ENCODE measurements at places on chromosomes 7 and 10. TPM values are rescaled to one million over a fixed set of nuclear protein-coding genes. Genes with fewer than 3 reads are reported as not detected.
A peak's percentile ranks its signal among the peaks of the same experiment; 100 is the strongest.

Gene HOXA7
- total RNA-seq, result not detected

DNA sequence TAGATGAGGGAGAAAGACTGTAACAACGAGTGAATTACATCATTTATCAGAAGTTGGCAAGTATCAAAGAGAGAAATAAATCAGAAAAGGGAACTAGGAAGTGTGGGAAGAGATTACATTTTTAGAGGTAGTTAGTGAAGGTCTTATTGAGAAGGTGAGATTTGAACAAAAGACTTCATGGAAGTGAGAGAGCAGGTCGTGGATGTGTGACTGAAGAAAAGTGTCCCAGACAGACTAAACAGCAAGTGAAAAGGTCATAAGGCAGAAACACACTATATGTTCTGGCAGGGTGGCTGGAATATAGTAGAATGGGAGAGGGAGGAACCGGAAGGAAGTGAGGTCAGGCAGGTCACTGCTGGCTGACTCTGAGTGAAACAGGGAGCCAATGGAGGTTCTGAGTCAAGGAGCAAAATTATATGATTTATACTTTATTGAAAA lies 35.7 kb upstream of the RHOBTB1 start:
- no peaks in the 10 kb centered on the region for H3K27me3 ChIP-seq
- no peaks in the 10 kb centered on the region for H3K36me3 ChIP-seq
- no peak overlapping the region for H3K4me3 ChIP-seq
- DNase-seq, result no peak
- no peaks in the 10 kb centered on the region for H3K4me1 ChIP-seq

Gene ADAM12
- 0.10 TPM for total RNA-seq

Gene GPR15LG
- 0.41 TPM for total RNA-seq

Gene KLF14
- total RNA-seq, result 0.39 TPM

- peaks cover 28% of the 10 kb centered on the region for H3K27me3 ChIP-seq
- DNase-seq, result peak; percentile 4
- peak overlapping the region; percentile 60 for H3K4me3 ChIP-seq
Observed at GRCh38 chr7:82441669-82442478, 1.7 kb downstream of the CACNA2D1 start.

DNA sequence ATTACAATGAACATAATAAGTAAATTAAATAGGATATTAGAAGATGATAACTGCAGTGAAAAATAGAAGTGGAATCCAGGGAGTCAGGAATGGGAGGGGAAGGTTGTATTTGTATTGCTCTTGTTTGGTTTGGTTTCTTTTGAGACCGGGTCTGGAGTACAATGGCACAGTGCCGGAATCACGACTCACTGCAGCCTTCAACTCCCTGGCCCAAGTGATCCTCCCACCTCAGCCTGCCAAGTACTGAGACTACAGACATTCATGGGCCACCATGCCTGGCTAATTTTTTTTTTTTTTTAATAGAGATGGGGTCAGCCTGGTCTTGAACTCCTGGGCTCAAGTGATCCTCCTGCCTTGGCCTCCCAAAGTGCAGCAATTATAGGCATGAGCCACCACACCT lies 59.9 kb upstream of the LRRC4 start:
- H3K4me3 ChIP-seq, result no peak overlapping the region
- peaks cover 3% of the 10 kb centered on the region for H3K36me3 ChIP-seq
- H3K27me3 ChIP-seq, result no peaks in the 10 kb centered on the region
- H3K27ac ChIP-seq, result no peak overlapping the region
- no peak for DNase-seq

- H3K27ac ChIP-seq, result no peak overlapping the region
- DNase-seq, result no peak
- H3K27me3 ChIP-seq, result no peaks in the 10 kb centered on the region
Observed at GRCh38 chr7:138882249-138882648, 84.3 kb upstream of the ATP6V0A4 start.

Gene UCN3
- not detected for total RNA-seq

DNA sequence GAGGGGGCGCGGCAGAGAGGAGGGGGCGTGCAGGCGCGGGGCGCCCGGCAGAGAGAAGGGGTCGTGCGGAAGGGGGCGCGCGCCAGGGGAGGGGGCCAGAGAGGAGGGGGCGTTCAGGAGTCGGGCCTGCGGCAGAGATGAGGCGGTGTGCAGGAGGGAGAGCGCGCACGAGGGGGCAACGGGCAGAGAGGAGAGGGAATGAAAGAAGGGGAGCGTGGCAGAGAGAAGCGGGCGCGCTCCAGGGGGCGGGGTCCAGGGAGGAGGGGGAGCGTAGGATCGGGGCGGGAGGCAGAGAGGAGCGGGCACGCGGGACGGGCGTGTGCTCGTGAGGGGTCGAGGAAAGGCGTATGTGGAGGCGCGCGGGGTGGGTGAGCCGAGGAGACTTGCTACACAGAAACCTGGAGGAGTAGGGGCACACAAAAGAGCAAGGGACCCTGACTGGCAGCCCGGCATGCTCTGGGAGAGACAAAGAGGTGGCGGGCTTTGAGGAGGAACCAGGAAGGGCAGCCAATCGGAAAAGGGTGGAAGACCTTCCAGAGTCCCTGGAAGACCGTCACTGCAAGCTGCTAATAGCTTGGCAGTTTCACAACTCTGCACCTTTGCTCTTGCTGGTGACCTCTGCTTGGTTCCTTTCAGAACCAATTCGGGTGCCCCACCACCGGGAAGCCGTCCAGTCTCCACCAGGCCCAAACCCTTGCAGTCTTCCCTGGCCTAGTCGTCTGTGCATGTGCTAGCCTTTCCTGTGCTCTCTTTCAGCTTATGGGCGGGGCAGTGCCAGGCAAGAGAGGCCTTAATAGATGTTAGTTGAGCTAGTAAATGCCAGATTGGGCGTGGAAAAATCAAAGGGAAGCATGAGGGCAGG lies 639 bp downstream of the DYDC2 start:
- H3K4me1 ChIP-seq, result no peaks in the 10 kb centered on the region
- H3K36me3 ChIP-seq, result no peaks in the 10 kb centered on the region
- no peak for DNase-seq
- H3K27me3 ChIP-seq, result peaks cover 13% of the 10 kb centered on the region
- no peak overlapping the region for H3K27ac ChIP-seq

GRCh38 chr7:128453836-128454804 lies 1.6 kb upstream of the HILPDA start:
- H3K27ac ChIP-seq, result peak overlapping the region; percentile 93
- no peaks in the 10 kb centered on the region for H3K27me3 ChIP-seq
- DNase-seq, result no peak
- H3K36me3 ChIP-seq, result 0 out of 2 replicates have a peak, but pooled peaks cover 7% of the 10 kb centered on the region

GRCh38 chr7:133633055-133633454 lies 380.2 kb downstream of the EXOC4 start:
- H3K36me3 ChIP-seq, result no peaks in the 10 kb centered on the region
- DNase-seq, result no peak
- no peaks in the 10 kb centered on the region for H3K27me3 ChIP-seq

All from Panc1 (cell line).